Jurkat, Clone E6-1 (cell line): ENCODE measurements at places on chromosomes 1 and 21.

DNA sequence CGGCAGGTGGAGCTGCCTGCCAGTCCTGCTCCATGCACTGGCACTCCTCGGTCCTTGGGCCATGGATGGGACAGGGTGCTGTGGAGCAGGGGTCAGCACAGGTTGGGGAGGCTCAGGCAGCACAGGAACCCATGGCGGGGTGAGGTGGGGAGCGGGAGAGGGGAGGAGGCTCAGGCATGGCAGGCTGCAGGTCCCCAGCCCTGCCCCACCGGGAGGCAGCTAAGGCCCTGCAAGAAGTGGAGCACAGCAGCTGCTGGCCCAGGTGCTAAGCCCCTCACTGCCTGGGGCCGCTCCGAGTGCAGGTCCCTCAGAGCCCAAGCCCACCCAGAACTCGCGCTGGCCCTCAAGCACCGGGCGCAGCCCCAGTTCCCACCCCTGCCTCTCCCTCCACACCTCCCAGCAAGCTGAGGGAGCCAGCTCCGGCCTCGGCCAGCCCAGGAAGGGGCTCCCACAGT, 691 bp upstream of the GBP5 start:
- DNase-seq, result no peak

DNA sequence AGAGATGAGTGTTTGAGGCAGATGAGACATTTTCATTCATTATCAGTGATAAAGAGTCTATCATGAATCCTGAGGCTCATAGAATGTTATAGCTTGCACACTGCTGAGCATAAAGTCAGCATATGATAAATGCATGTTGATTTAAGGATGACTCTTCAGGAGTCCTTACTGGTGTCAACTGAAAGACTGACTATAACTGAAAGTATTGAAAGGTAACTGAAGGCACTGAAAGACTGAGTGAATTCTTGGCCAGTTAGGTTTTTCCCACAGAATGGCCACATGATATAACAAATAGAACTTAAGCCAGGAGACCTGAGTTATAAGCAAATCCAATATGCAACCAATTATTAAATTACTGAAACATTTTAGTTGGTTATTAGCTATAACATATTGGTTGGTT, 69.0 kb upstream of the HSD17B7 start:
- DNase-seq, result no peak

GRCh38 chr1:114336360-114336759, 174.6 kb downstream of the TRIM33 start:
- no peak for DNase-seq

DNA sequence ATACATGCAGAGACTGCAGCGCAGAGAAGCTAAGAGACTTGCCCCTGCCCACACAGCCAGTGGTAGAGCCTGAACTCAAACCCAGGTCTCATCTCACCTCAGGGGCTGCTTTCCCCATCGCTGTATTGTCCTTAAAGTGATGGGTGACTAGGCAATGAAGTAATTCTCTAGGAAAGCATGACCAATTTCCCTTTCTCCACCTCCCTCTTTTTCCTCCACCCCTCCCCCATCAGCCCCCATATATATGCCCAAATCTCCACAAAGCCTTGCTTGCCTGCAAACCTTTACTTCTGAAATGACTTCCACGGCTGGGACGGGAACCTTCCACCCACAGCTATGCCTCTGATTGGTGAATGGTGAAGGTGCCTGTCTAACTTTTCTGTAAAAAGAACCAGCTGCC, at the start of gene IL24:
TSS of gene IL24 (plus strand) at position 269 of the 400 bp plus-strand sequence. CDS start 390 bp downstream, outside the sequence.
- DNase-seq, result no peak

DNA sequence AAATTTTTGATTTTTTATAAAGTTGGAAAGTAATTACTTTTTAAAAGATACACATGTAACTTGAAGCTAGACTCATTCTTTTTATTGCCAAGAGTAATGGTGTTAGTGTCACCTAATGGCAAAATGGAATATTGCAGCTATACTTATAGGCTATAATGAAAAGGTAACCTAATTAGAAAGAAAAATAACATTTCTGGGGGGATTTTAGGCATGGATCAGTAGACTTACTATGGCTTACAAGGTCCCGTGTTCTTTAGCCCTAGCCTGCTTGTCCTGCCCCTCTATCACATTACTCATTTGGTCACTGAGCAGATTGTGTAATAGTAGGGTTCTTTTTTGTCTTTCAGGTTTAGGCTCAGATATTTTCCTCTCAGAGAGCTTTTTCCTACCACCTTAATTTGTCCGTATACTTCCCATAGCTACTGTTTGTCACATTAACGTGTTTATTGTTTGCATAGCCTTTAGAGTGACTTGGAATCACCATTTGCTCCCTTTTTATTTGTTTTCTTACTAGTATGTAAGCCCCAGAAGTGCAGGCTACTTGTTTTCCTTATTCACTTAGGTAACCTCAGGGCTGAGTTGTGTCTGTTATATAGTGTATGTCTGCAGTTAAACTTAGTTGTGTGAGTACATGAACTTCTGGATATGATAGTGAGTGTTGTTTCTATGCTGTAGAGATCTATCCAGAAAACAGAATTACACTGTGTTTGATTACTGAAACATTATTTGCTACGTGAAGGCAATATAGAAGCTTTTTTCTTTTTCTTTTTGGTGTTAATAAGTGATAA, 58.7 kb downstream of the RABGAP1L start:
- DNase-seq, result peak; percentile 55

DNA sequence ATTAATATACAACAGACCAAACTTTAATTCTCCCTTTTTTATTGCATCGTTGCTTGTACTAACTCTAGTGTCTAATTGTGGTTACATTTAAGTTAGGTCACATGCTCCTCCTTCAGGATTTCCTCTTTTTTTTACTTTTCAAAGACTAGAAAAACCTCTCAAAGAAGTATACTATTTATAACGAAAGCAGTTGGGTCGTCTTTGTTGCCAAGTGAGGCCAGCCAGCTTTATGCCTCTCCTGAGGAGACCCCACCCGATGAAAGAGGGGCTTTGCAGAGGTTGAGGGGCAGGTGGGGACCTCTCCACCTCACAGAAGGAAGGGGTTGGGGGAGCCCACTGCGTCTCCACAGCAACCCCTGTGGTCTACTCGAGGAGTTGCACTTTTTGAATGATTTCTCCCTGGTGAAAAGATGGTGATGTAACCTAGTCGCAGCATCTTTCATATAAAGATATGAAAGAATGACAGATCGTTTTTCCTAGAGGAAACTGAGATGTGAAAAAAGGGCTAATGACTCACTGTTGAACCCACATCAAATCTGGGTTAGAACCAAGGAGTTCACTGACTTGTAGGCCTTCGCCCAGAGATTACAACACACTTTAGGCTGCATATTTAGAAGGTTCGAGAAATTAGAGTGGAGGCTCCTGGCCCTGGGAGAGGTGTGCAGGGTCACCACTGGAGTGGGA, 6.4 kb downstream of the TGFB2 start:
- DNase-seq, result peak; percentile 38

GRCh38 chr1:2604156-2604843, 17.7 kb downstream of the PRXL2B start:
- DNase-seq, result no peak

DNA sequence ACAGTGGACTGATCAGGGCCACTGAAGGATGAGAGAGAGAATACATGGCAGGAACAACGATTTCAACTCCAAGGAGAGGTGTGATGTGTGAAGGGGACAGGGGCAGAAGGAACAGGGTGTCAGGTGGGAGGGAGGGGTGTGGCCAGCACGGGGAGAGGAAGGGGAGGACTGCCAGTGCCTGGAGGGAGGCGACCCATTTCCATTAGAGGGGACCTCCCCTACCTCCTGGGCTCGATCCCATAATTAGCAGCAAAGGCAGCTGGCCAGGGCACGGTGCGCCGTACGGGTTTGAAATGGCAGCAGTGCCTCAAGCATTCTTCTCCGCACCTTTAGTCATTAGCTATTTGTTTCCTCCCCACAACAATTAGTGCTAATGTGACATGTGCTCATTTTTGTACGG, 22.7 kb downstream of the CRYAA start:
- DNase-seq, result no peak

DNA sequence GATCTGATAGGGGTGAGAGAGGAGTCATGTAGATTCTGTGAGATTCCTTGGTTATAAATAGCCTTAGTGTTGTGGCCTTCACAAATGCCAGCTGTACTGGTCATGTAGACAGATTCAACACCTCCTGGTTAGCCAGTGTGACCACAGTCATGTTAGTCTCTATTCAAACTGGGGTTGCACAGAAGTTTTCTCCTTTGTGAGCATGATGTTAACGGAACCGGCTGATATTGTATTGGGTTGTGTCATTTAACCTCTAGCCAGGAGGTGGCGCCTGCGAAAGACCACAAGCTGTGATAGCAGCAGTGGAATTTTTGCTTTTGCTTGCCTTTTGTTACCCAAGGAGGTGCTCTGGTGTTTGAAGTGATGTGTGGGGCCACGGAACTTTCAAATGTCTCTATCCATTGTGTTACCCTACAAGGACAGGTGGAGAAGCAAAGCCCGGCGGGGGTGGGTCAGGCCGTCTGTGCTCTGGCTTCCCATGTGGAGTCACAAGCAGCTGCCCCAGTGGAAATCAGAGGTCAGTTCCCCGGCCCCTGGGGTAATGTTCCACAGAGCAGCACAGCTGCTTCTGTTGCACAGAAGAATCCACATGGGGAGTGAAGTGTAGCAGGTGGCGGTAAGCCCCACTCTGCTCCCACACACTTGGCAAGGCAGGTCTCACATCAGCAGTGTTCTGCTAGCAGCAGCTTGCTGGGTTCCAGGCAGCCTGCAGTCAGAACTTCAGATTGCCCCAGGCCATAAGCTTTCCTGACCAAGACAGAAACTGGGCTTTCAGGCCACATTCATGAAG, 112.6 kb downstream of the ADAMTS1 start:
- peak; percentile 20 for DNase-seq

GRCh38 chr1:241020851-241021697, 335.9 kb downstream of the RGS7 start:
- DNase-seq, result no peak

DNA sequence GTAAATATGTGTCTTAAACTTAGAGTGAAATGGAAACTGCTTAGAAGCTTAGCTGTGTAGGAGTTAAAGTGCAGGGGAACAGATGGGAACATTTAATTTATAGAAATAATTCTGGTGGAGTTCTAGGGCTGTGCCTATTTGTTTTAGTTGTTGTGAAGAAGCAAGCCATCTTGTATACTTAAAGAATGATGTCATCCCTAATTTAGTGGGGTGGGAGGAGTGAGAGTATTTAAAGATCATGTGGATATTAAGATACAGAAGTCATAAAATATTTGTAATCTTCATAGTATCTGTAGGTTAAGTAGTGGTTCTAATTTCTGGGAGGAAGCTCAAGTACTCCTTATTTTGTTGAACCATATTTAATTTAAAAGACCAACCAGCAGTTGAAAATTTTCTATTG, 41.5 kb downstream of the BACH1 start:
- DNase-seq, result no peak

GRCh38 chr1:21451981-21452411, 12.1 kb downstream of the NBPF3 start:
- no peak for DNase-seq

GRCh38 chr1:184896000-184896399, 78.3 kb downstream of the NIBAN1 start:
- DNase-seq, result no peak
